SIG-M5 (cell line): ENCODE measurements at places on chromosomes 12 and 14.

- DNase-seq, result no peak
Measured at GRCh38 chr14:66041582-66041981, 444.6 kb upstream of the CCDC196 start.

DNA sequence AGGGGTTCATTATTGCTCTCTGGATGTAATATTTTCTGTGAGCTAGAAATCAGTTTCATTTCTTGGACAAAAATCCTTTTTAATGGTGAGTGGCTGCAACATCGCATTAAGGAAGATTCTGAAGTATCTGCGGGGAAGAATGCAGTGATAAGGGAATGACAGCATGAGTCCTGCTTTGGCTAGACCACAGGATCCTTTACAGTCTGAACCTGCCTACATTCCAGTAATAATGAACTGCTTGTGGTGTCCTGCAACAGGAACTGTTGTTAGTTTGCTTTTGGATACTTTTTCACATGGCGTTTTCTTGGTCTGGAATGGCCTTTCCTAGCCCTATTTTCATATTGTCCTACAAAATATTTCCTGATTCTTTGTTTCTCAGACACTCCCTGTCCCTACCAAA, 15.7 kb downstream of the MDM2 start:
- no peak for DNase-seq

GRCh38 chr12:53954694-53955035, at the start of gene HOXC12:
Gene HOXC12 (plus strand): TSS chr12:53954903. CDS start chr12:53954930, 27 bp downstream.
- no peak for DNase-seq

GRCh38 chr12:12433203-12433731, 76.4 kb downstream of the BORCS5 start:
- DNase-seq, result no peak

DNA sequence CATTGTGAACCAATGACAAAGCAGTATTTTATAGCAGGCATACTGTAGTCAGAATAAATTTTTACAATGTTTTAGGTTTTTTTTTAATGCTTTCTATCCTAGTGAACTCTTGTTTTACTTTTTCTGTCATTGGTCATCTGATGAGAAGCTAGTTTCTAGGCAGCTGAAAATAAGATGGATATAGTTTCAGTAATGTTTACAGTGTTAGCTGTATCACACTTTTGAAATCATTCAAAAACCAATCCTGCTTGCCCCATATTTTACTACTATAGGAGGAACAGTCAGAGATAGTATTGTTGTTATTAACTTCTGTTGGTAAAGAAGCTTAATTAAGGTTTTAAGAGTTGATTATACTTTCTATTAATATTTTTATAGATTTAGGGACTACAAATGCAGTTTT, 24.5 kb downstream of the USP15 start:
- DNase-seq, result no peak

DNA sequence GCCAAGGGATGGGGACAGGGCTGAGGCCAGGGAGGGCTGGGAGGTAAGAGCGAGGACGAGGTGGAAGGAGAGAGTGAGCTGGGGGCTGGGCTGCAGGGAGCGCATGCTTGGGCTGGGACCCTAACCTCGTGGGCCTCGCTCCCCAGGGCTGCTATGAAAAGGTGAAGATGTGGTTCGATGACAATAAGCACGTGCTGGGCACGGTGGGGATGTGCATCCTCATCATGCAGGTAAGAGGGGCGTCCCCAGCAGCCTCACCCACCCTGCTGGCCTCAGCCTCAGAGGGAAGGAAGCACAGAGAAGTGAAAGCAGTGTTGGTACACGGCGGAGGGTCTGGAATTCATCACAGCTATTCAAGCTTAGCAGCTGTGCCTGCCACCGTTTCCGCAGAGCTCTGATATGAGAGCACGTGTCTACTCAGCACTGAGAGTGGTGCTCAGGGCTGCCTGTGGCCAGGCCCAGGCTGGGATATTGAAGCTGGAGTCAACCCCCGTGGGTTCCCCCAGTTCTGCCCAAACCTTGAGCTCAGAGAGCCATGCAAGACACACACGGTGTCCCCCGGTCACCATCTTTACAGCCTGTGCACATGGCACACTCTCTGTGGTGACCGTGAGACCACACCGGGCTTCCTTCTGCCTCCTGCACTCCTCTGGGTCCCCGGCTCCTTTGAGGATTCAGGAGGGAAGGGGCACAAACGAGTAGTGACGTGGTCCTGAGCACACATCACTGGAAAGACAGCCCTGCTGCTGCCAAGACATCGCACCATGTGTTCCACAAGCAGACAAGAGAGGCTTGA, 204.6 kb downstream of the TSPAN9 start:
- no peak for DNase-seq

- no peak for DNase-seq
Measured at GRCh38 chr12:321606-322326, 59.1 kb upstream of the SLC6A13 start.

DNA sequence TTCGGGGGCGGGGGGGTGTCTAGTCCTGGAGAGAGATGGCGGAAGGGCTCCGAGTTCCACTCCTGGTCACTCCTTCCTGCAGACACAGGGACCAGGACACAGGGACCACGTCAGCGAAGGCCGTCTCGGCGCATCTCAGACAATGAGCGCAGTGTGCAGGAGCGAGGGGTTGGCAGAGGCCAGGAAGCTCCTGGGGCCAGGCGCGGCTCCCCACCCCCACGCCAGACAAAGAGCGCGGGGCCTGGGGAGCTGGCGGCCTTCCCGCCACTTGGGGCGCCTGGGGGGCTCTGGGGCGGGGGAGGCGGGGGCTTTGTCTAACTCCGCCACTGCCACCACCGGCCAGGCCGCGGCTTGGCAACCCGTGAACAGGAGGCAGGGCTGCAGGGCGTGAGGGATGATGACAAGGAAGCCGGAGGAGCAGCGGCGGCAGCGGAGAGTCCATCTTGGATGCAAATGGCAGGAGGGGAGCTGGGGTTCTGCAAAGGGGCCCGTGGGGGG, 2.2 kb downstream of the CDK2AP1 start:
- DNase-seq, result no peak

- no peak for DNase-seq
Measured at GRCh38 chr12:6772331-6772695, at the start of gene LAG3. Gene LAG3 (plus strand): TSS chr12:6772520. CDS start chr12:6772853, 333 bp downstream.

GRCh38 chr14:50769863-50770500, 61.0 kb downstream of the NIN start:
- no peak for DNase-seq

DNA sequence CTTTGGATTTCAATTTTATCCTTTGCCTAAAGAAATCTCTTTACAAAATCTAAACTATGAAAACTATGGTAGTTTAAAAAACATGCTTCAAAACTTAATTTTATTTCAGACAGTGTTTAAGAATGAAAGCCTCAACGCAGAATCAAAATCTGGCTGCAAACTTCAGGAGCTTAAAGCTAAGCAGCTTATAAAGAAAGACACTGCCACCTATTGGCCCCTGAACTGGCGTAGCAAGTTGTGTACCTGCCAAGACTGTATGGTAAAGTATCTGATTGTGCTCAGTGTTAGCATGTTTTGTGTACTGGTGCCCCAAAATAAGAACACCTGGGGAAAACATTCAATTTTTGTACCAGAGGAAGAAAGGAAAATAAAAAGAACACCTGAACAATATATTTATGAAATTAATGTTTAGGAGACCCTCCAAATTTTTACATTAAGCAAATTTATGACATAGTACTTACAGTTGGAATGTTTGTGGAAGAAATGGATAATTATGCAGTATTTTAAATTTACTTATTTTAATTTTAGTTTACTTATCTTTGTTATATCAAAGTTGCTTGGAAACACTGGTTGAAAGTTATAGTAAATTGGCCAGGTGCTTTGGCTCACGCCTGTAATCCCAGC, 12.2 kb downstream of the UBR7 start:
- no peak for DNase-seq

- no peak for DNase-seq
Measured at GRCh38 chr12:9694241-9694640, 24.7 kb downstream of the CLEC2D start.

DNA sequence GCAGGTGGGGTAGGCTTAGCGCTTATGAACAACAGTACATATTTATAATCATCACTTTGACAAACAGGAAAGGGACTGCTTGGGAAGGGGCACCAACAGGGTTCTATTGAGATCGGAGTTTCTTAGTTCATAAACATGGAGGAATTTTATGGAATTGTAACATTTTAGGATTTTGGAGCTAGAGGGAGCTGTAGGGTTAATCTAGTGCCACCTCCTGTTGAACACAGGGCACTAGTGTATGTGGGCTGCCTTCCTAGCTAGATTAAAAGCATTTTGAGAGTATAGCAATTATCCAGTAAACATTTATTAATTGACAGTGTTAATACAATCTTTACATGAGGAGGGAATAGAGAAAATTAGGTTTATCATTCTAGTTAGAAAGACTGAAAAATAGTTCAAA, 23.1 kb upstream of the TBC1D30 start:
- DNase-seq, result no peak

DNA sequence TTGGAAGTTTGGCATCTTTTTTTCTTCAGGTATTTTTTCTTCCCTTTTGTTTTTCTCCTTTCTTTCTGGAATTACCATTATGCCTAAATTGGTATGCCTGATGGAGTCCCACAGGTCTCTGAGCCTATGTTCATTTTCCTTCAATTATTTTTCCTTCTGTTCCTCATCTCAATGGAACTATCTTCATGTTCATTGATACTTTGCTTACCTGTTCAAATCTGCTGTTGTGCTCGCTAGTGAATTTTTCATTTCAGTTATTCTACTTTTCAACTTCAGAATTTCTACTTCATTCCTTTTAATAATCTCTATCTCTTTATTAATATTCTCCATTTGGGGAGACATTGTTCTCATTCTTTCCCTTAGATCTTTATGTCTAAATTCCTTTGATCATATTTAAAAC, 15.4 kb upstream of the USP30 start:
- no peak for DNase-seq

GRCh38 chr12:68331500-68331868, 678 bp downstream of the MDM1 start:
- no peak for DNase-seq

DNA sequence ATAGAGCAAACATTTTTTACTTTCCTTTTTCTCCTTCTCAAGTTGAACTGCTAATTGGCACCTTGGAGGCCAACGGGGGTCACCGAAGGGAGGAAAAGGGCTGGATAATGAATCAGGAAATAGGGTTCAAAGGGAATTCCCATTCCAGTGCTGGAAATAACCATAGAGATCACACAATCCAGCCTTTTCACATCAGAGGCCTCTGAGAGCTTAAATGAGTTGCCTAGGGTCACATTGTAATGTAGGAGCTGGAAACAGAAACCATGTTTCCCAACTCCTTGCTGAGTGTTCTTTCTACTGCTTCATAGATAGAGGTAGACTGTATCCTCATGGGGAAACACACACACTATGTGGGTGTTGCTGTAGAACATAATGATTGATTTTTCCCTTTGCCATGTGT, 60.6 kb upstream of the DDHD1 start:
- no peak for DNase-seq

GRCh38 chr14:104935955-104936354, 11.3 kb downstream of the PLD4 start:
- no peak for DNase-seq

DNA sequence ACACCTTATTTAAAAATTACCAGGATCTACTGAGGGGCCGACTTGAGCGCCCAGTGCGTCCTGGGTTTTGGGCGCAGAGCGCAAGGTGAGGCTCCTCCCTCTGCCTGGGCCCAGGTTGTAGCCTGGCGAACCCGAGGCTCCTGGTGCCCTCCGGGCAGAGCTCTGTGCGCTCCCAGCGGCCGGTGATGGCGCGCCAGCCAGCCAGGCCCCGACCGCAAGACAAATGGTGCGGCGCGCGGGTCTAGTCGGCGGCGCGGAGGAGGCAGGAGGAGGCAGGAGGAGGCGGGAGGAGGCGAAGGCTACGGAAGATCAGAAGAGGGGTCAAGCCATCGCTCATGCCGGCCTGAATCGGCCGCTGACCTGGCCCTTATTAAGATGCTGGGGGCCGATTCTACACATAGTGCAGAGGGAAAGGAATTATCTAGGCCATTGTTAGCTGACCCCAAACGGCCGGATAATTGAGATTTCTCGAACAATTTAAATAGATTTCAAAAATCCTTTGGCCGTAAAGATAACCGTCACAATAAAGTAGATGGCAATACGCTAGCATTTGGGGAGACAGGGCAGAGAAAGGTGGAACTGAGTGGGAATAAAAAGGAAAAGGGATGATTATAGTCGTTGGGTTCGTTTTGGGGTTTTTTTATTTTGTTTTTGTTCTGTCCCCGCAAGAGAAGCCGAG, 2.8 kb downstream of the TBX5 start:
- DNase-seq, result no peak

GRCh38 chr12:109246221-109246620, 62.9 kb downstream of the FOXN4 start:
- no peak for DNase-seq

DNA sequence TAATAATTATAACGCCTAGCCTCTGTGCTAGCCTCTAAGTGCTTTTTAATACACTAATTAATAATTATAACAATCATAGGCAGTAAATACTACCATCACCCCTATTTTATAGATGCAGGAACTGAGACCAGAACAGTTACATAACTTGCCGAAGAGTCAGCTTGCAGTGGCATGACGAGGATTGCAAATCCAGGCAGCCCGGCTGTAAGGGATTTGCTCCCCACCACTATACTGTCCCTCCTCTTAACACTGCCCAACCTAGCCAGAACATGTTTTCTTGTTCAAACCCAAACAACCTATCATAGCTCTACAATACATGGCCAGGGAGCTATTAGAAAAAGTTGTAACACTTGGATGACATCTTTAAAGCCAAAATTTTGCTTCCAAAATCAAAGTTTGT, 33.9 kb upstream of the VASH1 start:
- no peak for DNase-seq

GRCh38 chr12:64061868-64062375, 160.2 kb downstream of the KICS2 start:
- DNase-seq, result no peak

- DNase-seq, result no peak
Measured at GRCh38 chr12:51827925-51828818, 20.3 kb downstream of the FIGNL2 start.

DNA sequence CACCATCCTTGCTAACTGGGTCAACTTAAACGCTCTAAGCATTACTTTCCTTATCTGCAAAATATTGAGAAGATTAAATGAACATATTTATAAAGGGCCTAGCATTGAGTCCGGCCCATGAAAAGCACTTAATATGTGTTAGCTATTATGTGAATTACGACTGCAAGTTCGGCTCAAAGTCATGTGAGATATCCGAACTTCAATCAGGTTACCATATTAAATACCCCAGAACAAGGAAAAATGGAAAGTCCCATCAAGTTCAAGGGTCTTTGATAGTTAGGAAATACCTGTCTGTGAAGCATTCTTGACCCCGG, 487 bp upstream of the NRDE2 start:
- DNase-seq, result no peak

- DNase-seq, result no peak
Measured at GRCh38 chr12:32535288-32535999, 136.1 kb downstream of the FGD4 start.

DNA sequence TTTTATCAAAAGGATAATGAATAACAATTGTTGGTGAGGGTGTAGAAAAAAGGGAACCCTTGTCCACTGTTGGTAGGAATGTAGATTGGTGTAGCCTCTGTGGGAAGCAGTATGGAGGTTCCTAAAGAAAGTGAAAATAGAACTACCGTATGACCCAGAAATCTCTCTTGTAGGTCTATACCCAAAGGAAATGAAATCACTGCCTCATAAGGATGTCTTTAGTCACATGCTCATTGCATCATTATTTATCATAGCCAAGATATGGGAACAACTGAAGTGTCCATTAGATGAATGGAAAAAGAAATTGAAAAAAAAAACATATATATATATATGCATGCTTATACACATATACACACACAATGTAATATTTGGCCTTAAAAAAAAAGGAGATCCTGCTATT, 158.8 kb upstream of the NPAS3 start:
- no peak for DNase-seq
